HAP-1 (cell line): ENCODE measurements at places on chromosomes 7 and 10.

DNA sequence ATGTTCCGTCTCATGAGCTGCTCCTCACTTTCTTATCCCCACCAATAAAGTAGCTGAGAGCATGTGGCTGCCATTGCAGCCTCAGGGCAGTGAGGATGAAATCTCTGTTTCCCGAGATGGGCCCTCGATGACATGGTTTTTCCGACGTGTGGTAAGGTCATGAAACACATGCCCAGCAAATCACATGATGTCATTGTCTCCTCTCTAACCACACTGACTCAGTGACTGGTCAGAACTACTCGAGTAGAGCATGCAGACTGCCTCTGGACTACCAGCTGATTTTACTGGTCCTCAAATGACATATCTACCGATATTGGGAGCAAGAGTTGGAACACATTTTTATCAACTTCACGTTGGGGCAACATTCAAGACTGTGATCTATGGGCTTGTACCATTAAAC lies 786.1 kb downstream of the CNTNAP2 start:
- no peak for DNase-seq

- DNase-seq: peak; percentile 93
These were observed 2.7 kb upstream of the FRAT2 start for GRCh38 chr10:97336942-97337831.

- DNase-seq: peak; percentile 6
These were observed 28.8 kb downstream of the SAMD8 start for GRCh38 chr10:75140246-75140645.

DNA sequence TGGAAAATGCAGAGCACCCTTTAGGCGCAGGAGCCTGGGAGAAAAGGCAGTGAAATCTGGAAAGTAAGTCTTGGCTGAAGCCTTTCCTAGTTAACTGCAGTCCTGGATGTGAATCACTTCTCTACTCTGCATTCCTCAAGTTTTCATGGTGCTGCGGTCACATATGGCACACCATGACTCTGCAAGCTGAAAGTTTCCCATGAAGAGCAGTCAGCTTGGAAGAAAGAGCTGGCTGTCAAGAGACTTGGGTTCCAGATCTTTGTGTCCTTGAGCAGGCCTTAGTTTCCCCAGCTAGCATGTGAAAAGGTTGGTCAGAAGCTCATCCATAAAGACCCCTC lies 548.3 kb downstream of the SORCS3 start:
- DNase-seq: no peak

DNA sequence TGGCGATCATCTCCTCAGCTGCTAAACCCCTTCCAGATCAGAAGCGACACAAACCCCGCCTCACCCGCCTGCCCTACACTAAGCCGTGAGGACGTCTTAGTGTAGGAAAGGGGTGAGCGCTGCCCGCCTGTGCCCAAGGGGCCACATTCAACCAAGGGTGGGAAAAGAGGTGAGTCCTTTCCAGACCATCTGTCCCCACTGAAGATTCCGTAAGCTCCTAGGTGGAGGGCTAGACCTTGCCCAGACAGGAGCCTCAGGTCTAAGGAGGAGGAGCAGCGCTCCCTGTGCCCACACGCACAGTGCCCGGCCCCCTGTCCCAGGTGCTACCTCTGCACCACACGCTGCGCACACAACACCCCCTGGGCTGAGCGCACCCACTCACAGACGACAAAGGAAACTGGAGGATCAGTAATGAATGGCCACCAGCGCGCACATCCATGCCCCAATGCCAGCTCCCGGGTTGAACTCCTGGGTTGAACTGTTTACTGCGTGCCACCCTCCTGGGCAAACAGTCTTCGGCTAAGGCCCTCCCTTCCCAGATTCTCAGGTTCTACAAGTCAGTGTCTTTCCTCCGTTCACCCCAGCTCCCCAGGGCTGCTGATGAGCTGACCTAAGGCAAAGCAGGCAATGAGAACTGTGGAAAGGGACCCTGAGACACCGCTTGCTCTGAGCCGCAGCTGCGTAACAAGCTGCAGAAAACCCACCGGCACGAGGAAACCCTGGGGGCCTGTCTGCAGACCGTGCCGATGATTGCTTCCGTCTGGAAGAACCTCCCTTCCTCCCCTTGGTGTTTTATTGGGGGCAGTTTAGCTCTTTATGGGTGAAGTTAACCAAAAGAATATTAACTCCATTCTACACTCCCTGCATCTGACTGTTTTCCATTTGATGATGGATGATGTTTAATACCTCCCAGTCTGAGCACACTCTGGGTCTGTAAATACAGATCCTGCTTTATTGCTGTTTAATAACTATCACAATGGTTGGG lies 185.9 kb downstream of the MAD1L1 start:
- no peak for DNase-seq

DNA sequence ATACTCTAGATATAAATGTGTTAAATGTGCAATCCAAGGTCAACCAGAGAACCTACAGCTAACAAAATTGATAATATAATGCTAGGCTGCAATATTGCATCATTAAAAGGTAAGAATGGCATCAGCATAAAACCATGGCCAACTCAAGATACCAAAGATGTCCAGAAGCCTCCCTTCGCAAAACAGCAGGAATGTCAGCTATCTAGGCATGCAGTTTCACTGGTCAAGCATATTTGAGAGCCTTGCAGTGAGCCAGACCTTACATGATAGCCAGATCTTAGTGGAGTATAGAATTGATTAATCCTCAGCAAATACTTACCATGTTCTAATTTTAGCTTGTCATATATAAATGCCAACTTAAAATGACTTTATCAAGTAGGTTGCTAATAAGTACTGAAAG lies 138.8 kb downstream of the ZEB1 start:
- DNase-seq: no peak

DNA sequence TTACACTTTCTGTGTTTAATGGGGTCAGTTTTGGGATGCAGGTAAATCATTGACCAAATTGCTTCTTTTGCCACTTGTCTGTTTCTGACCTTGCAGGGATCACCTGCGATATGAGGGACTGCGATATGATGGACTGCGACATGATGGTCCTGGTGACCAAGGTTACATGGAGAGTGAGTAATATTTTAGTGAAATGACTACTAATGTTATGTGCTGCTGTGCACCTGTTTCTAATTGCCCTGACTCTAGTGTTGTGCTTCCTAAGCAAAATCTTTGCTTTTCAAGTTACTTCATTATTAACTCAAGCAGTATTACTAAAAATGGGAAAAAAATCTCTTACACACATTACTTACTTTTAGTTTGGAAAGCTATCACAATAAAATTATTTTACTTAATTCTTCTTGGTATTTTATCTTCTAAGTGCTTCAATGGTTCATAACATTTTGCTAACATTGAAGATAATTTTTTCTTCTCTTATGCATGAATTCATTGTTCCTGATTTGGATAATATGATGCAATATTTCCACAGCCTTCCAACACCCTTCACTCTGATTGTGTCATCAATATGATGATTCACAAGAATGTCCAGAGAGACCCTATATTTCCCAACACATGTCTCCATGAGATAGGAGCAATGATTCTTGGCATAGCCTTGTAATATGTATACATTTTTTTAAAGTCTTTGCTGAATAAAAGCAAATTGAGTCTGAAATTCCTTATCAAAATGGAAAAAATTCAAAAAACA lies 306.2 kb upstream of the AKR1E2 start:
- DNase-seq: no peak

DNA sequence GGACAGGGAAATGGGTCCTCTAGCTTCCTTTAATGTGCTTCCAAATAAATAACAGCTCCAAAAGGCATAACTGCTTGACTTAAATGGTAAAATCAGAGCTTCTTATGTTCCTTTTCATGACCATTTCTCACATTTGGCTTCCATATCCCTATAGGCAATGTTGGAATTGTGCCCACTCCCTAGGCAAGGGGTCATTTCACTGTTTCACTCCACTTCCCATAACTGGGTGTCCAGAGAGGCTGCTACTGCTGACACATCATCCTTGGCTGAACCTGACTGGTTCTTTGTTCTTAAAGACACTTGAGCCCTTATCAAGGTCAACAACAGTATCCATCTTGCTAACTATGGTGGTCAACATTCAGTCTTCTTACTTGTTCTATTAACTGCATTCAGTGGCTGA lies 37.1 kb downstream of the PRTFDC1 start:
- DNase-seq: no peak

DNA sequence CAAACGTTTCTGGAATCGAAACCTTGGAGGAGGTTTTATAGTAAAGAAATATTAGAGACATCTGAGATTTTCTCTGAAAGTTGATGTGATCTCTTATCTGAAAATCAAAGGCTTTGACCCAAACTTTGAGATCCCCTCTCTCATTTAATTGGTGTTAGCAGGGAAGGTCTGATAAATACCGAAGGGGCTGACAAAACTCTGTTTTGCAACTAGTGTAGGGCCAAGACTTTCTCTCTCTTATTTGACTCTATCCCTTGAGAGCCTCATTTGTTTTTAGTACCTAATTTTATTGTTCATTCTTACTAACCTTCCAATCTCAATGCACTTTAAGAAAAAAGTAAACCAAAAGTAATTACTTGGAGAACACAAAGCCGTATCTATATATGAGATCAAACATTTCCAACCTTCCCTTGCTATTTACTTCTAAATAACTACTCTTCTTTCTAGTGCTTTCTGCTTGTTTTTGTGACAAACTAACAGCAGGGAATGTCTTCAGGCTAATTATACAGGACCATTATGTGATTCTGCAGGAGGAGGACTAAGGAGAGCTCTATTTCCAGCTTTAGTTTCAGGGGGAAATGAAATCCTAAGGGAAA lies 33.4 kb upstream of the NPVF start:
- no peak for DNase-seq

DNA sequence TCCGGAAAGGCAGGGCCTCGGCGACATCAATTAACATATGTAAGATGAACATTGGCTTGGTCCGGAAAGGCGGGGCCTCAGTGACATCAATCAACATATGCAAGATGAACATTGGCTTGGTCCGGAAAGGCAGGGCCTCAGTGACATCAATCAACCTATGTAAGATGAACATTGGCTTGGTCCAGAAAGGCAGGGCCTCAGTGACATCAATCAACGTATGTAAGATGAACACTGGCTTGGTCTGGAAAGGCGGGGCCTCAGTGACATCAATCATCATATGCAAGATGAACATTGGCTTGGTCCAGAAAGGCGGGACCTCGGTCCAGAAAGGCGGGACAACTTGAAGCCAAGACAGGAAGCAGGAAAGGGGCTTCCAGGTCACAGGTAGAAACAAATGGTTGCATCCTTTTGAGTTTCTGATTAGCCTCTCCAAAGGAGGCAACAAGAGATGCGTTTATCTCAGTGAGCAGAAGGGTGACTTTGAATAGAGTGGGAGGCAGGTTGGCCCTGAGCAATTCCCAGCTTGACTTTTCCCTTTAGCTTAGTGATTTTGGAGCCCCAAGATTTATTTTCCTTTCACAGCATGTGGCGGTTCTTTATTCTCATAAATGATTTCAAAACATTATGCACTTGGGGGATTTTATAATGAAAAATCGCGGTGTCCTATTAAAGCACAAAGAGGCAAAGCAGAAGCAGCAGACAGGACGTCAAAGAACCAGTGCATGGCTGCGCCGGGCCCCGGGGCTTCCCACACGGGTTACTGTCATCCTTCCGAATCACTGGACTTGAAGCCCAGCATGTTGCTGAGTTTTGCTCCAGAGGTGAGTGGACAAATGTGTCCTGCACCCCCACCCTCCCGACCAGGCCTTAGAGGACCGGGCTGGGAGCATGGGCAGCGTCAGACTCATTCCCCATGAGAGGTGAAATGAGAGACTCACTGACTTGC lies 43.1 kb upstream of the EN2 start:
- DNase-seq: no peak

DNA sequence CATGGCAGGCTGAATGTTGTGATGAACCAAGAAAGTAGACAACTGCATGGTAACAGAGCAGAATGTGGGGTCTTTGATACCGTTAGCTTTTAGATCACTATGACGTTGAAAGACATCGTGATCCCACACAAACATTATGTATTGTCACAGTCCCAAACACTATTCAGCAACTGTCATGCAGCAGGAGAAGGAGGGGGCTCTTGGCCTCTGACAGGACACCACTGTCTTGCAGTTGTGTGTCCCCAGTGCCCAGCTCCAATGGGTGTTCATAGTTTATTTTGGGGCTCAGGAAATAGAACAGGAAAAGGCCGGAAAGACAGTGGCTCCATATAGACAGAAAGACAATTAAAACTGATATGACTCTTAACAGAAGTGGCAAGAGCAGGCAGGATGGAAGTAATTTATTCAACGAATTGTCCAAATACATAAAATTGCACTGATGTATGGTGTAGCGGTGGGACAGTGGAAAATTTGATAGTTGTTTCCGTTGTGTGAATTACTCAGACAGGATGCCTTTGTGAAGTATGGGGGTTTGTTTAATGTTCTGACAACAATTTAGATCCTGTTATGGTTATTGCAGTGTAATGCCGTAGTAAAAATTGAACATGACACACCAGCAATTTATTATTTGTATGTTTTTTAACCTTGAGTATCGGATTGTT lies 292.0 kb downstream of the LRMDA start:
- DNase-seq: no peak

DNA sequence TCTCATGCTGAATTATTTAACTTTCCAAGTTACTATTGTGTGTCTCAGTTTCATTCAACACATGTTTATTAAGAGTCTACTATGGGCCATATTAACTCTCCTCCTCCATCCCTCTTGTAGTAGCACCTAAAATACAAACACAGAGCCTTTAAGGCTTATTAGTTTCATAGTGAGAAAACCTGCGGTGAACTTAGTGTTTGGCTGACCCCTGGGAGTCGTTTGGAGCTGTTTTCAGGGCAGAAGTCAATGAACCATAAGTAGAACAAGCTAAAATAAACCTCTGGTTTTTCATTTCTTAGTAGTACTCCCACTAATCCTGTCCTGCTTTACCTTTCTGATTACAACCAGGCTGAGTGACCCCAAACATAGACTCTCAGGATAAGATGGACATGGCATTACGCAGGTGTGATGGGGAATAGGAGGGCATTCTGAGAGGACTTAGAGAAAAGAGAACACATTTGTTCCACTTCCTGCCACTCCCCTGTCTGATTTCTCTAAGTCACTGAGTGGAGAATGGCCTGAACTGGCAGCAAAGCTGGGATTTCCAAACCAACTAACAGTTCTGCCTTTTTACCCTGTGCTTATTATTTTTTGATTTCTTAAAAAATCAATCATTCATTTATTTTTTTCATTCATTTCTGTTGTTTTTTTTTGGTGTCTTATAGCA lies 74.5 kb downstream of the LRMDA start:
- no peak for DNase-seq

DNA sequence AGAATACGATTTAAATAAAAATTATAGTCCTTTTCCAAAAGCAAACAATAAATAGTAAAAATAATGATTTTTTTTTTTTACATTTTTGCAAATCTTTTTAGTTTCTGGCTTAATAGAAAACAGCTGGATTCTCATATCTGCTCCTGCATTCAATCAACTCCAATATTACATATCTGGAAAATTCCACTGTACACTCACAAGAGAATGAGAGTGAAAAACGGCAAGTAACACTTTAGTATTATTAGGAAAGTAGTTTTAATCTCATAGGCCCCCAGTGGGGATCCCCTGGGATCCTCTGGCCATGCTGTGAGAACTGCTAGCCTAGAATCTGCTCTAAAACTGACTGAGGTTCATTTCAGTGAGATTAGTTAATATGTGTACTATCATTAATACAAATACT lies 128.6 kb upstream of the LRRN3 start:
- DNase-seq: no peak

GRCh38 chr10:120516426-120516825 lies 59.4 kb downstream of the PLPP4 start:
- DNase-seq: no peak
